Right ventricle myocardium inferior (tissue), 1 donor: ENCODE measurements at places on chromosomes 1 and 21.

DNA sequence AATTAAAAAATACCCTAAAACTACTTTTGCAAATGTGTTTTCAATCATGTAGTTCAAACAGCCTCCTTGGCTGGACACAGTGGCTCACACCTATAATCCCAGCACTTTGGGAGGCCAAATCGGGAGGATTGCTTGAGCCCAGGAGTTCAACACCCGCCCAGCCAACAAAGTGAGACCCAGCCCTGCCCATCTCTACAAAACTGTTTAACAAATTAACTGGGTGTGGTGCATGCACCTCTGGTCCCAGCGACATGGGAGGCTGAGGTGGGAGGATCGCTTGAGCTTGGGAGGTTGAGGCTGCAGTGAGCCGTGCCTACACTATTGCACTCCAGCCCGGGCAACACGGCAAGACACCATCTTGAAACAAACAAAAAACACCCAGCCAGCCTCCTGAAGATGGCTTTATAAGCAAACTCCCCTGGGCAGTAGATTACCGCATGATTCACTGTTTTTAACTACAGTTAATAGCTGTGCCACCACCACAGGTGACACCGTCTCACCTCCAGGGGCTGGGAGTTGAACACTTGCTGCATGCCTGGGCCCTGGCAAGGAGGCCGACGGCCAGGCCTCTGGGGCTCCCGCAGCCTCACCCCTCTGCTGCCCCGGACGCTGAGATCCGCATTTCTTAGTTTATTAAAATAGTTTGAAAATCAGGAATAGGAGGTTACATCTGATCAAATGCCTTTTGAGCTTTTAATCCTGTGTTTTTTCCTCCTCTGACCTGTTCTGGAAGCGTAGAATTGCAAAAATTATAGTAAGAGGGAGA lies 16.2 kb downstream of the PTTG1IP start:
- no peak for DNase-seq

- DNase-seq = no peak
Measured at GRCh38 chr1:29081201-29081600, 42.5 kb downstream of the TMEM200B start.

GRCh38 chr1:232613752-232614381 lies 16.1 kb downstream of the SIPA1L2 start:
- DNase-seq = no peak

- DNase-seq = no peak
Measured at GRCh38 chr1:90175490-90176167, 180.7 kb downstream of the ZNF326 start.

- no peak for DNase-seq
Measured at GRCh38 chr21:31872452-31873274, at the start of gene HUNK. HUNK (plus strand) TSS chr21:31873020; CDS start chr21:31873675, 655 bp downstream.

DNA sequence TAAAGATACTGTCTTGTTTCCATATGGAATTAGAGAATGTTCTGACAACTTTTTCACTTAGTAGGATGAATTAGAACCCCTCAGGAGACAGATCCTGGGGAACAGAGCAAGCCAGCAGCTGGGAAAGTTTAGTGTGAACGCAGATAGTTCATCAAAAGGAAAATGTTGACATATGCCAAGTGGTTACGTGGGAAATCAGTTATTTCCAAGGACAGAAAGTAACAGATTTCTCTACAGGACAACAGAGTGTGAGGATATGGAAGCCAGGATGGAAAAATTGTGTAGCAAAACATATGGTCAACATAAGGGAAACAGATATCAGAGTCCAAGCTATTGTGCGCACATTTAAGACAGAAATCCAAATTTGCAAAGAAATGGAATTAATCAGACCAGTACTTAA lies 419.5 kb downstream of the LRRIQ3 start:
- DNase-seq = no peak

DNA sequence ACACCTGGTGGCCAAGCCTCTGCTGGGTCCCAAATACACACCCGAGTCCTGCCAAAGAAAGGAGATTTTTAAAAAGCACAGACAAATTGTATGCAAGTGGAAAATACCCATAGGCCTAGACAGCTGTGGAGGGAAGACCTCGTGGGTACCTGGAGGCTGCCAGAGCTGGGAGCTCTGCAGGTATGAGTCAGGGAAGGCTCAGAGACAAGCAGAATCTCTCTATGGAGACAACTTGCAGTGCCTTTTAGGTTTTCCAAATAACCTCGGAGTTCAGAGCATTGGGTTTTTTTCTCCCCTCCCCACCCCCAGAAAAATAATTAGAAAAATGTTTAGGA lies 127.7 kb downstream of the EDEM3 start:
- no peak for DNase-seq

GRCh38 chr1:230287674-230288315 lies 138.3 kb downstream of the PGBD5 start:
- DNase-seq = no peak

- no peak for DNase-seq
Measured at GRCh38 chr21:28828021-28828420, 164.7 kb downstream of the LTN1 start.

- DNase-seq = no peak
Measured at GRCh38 chr1:11227106-11228077, 35.0 kb downstream of the MTOR start.

GRCh38 chr1:227070638-227071285 lies 130.7 kb downstream of the COQ8A start:
- DNase-seq = no peak

DNA sequence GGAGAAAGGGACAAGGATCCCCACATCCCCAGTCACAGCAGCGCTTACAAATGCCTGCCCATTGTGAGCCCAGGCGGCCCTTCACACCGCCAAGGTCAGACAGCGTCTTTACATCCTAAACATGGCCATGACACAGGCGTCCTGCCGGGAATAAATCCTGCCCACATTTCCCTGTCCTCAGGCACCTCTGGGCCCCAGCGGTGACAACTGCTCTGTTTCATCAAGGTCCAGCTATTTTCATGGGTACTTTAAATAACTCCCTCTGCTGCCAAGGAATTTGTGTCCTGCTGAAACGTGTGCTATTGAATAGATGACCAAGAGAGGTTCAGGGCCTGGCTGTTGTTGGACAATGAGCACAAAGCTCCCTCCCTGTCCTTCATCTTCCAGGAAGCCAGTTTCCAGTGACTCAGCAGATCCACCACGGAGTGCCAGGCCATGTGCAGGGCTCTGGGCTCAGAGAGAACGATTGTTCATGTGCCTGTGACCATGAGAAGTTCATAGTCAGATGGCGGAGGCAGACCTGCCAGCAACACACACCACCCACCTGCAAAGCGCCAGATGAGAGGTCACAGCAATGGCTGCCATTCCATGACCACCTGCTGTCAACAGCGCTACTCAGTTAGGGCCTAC lies 195.8 kb downstream of the MATN1 start:
- peak; percentile 77 for DNase-seq

DNA sequence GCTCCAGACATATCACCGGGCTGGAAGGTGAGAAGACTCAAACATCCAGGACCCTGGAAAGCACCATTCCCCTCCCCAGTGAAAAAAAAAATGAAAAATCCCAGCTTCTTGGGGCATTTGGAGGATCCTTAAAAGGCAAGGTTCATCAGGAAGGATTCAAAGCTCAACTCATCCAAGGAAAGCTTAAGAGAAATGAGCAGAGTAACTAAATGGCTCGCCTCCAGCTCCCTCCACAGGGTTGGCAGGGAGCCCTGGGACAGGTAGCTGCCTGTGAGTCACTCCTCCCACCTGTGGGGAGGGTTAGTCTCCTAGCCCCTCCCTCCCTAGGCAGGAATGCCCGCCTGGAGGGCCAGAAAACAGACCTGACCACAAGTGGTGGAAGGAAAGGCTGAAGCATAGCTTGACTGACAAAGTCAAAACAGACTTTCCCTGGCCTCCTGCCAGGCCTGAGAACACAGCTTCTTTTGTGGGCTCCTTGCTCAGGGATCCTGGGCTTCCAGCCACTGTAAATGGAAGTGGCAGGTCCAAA lies 712 bp upstream of the LAMB3 start:
- DNase-seq = peak; percentile 84

GRCh38 chr1:67898033-67898726 lies 64.9 kb upstream of the GNG12 start:
- DNase-seq = no peak

GRCh38 chr1:239886266-239886665 lies 205.4 kb upstream of the FMN2 start:
- no peak for DNase-seq

GRCh38 chr1:183077097-183077496 lies 53.9 kb downstream of the LAMC1 start:
- no peak for DNase-seq

GRCh38 chr21:29233611-29234540 lies 64.8 kb upstream of the BACH1 start:
- no peak for DNase-seq

GRCh38 chr1:230821346-230821745 lies 47.0 kb downstream of the C1orf198 start:
- DNase-seq = no peak

DNA sequence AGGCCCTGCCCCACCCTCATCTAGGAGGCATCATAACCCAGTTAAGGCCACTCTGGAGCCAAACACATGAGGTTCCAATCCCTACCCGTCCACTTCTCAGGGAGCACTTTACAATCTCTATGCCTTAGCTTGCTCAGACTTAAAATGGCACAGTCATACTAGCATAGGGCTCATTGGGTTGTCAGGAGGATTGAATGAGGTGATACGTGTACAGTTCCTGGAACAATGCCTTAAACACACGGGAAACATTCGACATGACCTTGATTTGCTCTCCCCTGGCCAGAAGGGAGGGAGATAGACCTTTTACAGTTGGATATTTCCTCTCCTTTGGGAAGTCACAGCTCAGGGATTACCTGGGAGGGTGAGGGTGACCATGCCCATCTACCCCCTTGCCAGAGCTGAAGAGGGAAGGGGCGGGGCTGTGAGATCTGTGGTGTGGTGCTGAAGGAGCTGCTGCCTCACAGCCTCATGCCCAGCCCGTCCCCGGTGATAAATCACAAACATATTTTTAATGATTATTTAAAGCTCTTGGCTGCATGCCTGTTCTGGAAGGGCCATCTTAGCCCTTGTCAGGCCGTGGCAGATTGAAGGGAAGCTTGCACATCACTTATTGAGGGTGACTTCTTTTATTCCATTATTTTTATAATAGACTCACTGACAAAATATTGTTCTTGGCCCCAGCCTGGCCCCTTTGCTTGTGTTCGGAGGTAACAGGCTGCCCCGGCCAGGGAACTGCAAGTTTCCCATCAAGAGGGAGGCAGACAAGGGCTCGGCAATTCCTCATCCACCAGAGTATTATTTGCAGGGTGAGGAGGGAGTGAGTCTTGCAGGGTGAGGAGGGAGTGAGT lies 83.4 kb downstream of the FOXD2 start:
- DNase-seq = no peak

GRCh38 chr1:119647228-119647733 lies 785 bp downstream of the ZNF697 start:
- DNase-seq = no peak

GRCh38 chr21:38908537-38908936 lies 102.8 kb downstream of the ETS2 start:
- no peak for DNase-seq

DNA sequence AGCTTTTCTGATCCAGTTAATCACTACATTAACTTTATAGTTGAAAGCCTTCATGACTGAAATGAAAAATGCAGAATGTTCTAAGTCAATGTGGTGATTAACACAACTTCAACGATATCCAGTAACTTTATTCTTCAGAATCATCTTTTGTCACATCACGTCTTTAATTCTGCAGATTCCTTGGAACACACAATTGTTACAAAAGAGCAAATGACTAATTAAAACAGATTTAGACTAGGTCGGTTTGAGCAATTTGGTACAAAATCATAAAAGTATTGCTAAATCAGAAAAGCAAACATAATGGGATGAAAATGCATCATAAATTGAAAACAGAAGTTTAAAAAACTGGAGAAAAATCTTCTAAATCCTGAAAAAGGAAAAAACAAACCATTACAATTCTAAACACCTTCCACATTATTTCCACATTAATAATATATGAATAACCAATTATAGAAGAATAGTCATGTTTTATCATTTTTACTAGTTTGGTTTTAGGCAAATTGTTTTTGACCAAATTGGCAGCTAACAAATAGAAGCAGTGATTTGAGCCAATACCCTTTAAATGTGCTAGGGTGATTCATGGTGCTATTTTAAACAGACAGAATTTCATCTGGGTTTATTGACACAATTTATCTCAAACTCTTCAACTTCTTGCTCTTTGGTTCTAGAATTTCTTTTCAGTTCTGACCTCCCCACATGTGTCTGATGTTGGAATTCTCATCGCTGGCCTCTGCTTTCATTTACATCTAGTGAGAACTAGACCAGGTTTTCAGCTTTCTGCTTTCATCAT lies 468.1 kb upstream of the PTBP2 start:
- DNase-seq = no peak

DNA sequence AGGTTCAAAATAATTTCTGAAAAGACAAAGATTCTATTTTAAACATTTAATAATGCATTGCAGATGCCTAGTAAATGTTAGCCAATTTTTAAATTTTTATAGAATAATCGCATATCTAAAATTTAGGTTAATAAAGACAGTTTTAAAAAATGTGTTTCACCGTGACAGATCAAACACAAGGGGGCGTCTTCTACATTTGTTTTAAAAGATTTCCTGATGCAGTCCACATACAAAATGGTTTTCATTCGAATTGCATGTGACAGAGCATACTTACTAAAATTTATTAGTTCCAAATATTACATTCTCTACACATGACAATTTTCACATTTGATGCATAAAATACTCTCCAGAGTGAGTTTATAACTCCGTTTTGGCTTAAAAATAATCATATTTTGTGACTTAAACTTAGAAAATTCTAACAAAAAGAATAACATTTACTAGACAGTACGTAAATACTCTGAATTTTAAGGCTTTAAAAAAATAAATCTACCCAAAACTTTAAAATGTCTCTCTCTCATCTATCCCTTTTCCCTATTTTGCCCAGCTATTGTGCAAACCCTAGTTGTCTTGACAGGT lies 75.5 kb downstream of the ADAMTS1 start:
- no peak for DNase-seq

DNA sequence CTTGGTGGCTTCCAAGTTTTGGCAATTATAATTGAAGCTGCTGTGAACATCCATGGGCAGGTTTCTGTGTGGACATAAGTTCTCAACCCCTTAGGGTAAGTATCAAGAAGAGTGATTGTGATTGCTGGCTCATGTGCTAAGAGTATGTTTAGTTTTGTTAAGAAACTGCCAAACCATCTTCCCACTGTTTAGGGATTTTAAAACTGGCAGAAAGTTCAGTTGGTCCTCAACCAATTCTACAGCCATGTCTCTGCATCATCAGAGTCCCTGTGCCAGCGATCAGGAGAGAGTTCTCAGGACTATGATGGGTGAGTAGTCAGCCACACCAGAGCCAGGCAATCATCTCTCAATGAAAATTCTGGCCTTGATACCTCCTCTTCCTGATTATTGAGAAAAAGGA lies 193.8 kb downstream of the ZC3H11B start:
- DNase-seq = no peak

- no peak for DNase-seq
Measured at GRCh38 chr1:78223417-78224215, 177.8 kb downstream of the GIPC2 start.

GRCh38 chr1:202681736-202682420 lies 28.4 kb downstream of the SYT2 start:
- no peak for DNase-seq

GRCh38 chr1:222547944-222548671 lies at the start of gene HHIPL2:
HHIPL2 (minus strand) TSS chr1:222548104; CDS start chr1:222548044, 60 bp downstream.
- no peak for DNase-seq
